ENCODE measurements at places on chromosomes 13 and 19. TPM values are rescaled to one million over a fixed set of nuclear protein-coding genes. Genes with fewer than 3 reads are reported as not detected.

DNA sequence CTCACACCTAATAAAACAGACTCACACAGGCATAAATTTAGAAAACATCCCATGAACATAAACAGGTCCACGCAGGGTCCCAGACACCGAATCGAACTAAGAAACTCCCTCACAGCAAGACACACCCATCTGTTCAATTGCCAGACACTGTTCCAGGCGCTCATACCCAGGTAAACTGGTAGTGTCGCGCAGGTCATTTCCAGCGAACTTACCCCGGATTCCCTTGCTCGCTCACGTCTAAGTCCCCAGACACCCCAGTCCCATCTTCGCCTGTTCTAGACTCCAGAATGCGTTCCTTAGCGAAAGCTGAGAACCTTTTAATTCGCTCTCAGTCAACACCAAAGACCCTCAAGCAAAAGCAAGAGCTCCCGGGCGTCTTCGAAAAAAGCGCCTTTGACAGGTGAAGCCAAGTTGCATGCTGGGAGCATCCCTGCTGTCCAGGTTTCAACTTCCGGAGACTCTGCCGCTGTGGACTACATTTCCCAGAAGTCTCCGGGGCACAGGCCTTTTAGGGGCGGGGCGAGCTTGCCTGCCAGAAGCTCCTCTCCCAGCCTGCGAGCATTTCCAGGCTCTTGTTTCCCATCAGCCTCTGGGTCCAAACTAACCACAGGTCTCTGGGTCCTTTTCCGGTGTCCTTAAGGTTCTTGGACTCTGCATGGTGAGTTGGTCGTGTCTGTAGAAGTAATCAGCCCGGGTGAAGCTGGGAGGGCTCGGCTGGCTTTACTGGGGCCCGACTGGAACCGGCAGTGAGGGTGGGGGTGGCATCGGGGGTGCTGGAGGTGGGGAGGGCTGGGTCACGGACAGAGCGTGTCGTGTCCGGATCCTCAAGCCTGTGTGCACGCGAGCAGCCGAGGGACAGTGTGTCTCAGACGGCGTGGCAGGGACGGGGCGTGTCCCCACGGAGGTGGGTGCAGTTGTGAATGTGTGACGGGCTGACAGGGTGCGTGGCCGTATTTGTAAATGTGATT is at the start of gene ZNF283:
Gene ZNF283, plus strand, starts transcription at position 535 of the 968 bp plus-strand sequence. CDS start 6,184 bp downstream, outside the sequence.
- DNase-seq: peak; percentile 93

GRCh38 chr19:38370299-38370698 is 4.1 kb upstream of the PSMD8 start:
- DNase-seq: no peak

- no peak for DNase-seq
Observed at GRCh38 chr13:102721800-102722231, 27.0 kb upstream of the METTL21C start.

The ARRDC2 gene
- polyA plus RNA-seq: 64.8 TPM

GRCh38 chr13:110327051-110327721 is 20.1 kb downstream of the COL4A2 start:
- no peak for DNase-seq

The LENG9 gene
- polyA plus RNA-seq: 4.3 TPM

The PRR12 gene
- 21.4 TPM for polyA plus RNA-seq

DNA sequence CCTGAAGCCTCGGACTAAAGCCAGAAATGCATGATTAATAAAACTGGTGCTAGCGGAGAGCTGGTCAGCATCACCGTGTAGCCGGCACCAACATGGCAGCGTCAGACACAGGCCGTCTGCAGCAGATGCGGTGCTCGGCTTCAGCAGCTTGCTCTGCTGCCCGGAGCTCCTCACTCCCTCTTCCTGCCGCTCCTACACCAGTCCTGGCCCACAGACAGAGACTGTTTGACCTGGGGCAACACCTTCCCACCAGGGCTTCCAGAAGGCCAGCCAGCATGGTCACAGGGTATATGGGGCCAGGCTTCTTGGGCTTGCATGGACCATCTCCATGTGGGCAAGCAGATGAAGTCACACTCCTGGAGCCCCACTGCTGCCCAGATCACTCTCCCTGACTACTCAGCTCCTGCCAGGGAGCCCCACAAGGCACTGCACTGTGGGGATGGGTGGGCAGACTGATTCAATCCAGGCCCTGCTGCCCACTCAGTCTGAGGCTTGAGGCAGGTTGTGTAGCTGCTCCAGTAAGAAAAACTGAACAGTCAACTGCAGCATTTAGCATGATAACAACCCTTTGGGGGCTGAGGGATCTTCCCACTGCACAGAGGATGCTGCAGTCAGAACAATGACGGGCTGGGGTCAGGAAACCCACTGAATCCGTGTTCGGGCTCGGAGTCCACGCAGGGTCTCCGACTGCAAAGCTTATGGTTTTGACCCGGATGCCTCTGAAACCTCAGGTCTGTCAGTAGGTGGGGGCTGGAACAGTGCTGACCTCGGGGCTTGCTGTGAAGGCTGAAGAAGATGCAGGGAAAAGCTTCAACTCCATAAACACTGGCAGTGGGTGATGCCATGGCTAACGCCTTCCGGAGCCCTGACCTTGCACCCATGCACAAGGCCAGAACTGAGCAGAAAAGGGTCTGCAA is 45.6 kb downstream of the CEBPG start:
- no peak for DNase-seq

- no peak for DNase-seq
Observed at GRCh38 chr13:97319113-97319720, 97.1 kb downstream of the MBNL2 start.

- peak; percentile 74 for DNase-seq
Observed at GRCh38 chr19:33268162-33268991, 34.0 kb downstream of the CEBPA start.

GRCh38 chr13:60852886-60853285 is 455.9 kb downstream of the TDRD3 start:
- no peak for DNase-seq

DNA sequence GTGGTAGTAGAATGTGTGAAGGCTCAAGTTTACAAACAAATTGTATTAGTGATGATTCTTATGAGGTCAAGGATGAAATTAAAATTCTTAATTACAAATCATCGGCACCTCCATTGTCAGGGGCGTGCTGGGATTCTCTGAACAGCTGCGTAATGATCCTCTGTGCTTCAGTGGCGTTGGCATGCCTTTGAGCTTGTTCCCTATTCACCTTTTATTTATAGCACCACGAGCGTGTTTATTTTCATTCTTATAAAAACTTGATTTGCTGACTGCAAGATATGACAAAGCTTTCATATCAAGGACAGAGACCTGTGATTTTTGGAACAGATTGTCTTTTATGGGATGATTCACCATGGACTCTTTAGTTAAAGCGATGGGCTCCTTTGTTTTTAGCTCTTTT is 18.2 kb upstream of the UBL3 start:
- DNase-seq: no peak

The ZNF546 gene
- polyA plus RNA-seq: 1.4 TPM

The LGALS14 gene
- polyA plus RNA-seq: not detected

The STK24 gene
- 49.3 TPM for polyA plus RNA-seq

DNA sequence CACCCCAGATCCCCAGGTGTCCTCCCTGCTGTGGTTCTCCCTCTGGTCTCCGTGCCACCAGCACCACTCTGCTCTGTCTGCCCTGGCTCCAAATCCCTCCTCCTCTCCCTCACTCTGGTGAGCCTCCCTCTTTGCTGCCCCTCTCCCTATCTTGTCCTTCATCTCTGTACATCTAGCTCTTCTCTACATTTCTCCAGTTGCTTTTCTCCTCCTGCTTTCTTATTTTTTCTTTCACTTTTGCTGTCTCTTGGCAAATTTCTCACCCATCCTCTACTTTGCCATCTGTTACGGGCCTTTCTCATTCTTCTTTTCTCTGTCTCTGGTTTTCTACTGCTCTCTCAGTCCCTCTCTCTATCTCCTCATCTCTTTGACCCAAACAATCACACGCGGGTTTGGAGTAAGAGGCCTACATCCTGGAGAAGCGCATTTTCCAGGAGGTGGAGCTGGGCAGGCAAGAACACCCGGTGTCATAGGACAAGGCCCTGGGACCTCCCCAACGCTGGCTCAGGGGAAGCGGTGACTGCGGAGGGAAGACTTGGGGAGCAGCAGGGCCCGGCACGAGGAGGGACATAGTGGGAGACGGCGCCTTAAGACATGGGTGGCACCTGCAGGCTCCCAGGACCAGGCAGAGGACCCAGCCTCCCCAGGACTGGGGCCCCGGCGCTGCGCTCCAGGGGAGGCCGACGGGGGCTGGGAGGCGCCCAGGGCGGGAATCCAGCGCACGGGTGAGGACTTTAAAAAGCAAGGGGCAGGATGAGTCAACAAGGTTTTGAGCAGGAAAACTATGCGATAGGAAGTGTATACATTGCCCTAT is 9.9 kb downstream of the ZNF611 start:
- DNase-seq: no peak

DNA sequence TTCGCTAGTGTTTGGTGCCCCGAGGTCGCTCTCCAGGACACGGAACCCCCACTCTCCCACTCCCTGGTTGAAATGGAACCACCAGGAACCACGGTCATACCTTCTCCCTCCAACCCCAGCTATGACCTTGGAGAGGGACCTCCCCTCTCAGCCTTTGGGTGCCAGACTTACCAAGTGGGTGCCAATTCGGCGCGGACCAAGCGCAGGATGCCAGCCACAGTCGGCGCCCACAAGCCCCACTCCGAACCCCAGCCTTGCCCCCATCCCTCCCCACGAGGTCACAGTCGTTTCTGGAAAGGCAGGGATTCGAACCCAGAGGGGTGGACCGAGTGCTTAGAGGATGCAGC is 910 bp downstream of the PDE4C start:
- no peak for DNase-seq

The PRKCG gene
- polyA plus RNA-seq: not detected

- DNase-seq: peak; percentile 88
Observed at GRCh38 chr19:50556282-50557008, 11.8 kb downstream of the LRRC4B start.

- no peak for DNase-seq
Observed at GRCh38 chr19:42552086-42553065, 24.1 kb upstream of the CEACAM1 start.

DNA sequence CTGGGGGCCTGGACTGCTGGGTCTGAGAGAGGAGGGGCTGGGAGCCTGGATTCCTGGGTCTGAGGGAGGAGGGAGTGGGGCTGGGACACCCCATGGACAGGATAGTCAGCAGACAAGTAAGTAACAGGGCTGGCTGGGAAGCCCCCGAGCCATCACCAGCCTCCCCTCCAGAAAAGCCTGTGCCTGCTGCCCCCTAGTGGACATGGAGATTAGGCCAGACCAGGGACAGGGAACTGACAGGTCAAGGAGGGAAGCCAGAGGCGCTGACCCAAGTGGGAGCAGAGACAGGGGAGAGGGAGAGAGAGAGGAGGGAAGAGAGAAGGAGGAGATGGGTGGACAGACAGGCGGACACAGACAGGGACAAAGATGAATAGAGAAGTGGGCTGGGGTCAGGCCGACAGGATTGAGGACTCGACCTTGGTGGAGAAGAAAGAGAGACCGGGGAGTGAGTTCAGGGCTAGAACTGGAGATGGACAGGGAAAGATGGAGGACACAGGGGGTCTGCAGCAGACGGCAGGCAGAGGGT is 6.7 kb upstream of the ERFL start:
- peak; percentile 93 for DNase-seq

- DNase-seq: no peak
Observed at GRCh38 chr19:4988770-4989251, 19.9 kb downstream of the KDM4B start.

The PRRG2 gene
- polyA plus RNA-seq: 0.91 TPM

GRCh38 chr13:71866335-71867130 is 471 bp downstream of the DACH1 start:
- DNase-seq: peak; percentile 88

- DNase-seq: no peak
Observed at GRCh38 chr13:35723053-35723461, 246.6 kb upstream of the MAB21L1 start.

DNA sequence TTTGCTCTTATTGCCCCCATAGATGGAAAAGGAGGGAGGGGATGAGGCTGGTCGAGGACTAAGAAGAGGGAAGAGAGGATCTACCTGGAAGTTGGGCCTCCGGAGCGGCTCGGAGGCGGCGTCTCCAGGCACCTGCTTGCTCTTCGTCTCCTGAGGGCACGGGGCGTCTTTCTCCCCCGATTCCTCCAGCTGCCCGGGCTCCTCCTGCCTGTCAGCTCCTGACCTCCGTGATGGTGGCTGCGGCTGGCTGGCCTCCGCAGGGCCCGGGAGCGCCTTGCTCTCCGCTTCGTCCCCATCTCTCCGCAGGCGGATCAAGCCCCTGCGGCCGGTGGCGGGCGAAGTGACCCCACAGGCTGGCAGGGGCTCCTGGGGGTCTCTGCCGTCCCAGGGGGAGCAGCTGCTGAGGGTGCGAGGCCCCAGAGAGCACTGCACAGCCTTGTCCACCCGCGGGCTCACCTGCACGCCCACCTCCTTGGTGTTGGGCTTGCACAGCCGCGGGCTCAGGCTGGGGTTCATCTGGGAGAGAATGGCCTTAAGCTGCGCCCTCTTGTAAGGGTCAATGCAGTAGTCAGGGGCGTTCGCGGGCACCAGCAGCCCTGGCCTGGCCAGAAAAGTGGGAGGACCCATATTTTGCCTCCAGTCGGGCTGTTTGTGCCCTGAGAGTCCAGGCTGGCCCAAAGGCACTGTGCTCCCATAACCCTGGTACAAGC is 3.8 kb downstream of the ZAR1L start:
- DNase-seq: peak; percentile 79

- no peak for DNase-seq
Observed at GRCh38 chr13:29578300-29579085, 17.0 kb downstream of the SLC7A1 start.

GRCh38 chr13:20810808-20811207 is 37.0 kb upstream of the EEF1AKMT1 start:
- no peak for DNase-seq

GRCh38 chr19:17076543-17076991 is 990 bp downstream of the MYO9B start:
- peak; percentile 83 for DNase-seq

The S1PR4 gene
- 68.9 TPM for polyA plus RNA-seq

GRCh38 chr13:51747438-51748434 is 56.2 kb downstream of the DHRS12 start:
- no peak for DNase-seq

GRCh38 chr13:51020600-51020999 is 90.5 kb downstream of the C13orf42 start:
- DNase-seq: no peak

- no peak for DNase-seq
Observed at GRCh38 chr19:13538601-13539253, 32.4 kb upstream of the CACNA1A start.

- DNase-seq: peak; percentile 78
Observed at GRCh38 chr19:19866611-19867248, 1.0 kb downstream of the ZNF253 start.

The TTYH1 gene
- 1.2 TPM for polyA plus RNA-seq

DNA sequence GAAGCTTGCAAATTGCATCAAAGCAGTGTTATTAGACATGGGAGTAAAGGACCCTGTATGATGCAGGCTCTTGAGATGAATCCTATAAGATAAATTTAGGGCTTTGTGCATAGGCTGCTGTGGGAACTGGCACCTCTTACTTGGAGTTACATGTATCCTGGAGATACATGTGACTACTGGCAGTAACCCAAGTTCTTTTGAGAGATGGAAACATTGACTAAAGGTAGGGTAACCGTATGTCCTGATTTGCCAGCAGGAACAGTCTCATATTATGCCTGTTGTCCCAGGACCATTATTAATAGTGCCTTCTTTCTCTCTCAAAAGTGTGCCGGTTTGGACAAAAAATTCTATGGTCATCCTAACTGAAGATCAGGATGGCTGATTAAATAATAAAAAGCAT is 195.4 kb downstream of the LACC1 start:
- no peak for DNase-seq

GRCh38 chr13:27783111-27783510 is 9.2 kb upstream of the GSX1 start:
- DNase-seq: no peak

- no peak for DNase-seq
Observed at GRCh38 chr13:100540621-100541020, 48.0 kb downstream of the GGACT start.

GRCh38 chr13:95957331-95957730 is 95.9 kb downstream of the UGGT2 start:
- DNase-seq: no peak
